ENCODE measurements at places on chromosomes 3 and 15. TPM values are rescaled to one million over a fixed set of nuclear protein-coding genes. Genes with fewer than 3 reads are reported as not detected.

GRCh38 chr15:79282371-79283251, at the start of gene ANKRD34C:
Gene ANKRD34C (plus strand): TSS chr15:79282722. CDS start chr15:79293285, 10,563 bp downstream.
- no peak for DNase-seq

- no peak for DNase-seq
Observed at GRCh38 chr3:93746-94145, 102.8 kb upstream of the CHL1 start.

DNA sequence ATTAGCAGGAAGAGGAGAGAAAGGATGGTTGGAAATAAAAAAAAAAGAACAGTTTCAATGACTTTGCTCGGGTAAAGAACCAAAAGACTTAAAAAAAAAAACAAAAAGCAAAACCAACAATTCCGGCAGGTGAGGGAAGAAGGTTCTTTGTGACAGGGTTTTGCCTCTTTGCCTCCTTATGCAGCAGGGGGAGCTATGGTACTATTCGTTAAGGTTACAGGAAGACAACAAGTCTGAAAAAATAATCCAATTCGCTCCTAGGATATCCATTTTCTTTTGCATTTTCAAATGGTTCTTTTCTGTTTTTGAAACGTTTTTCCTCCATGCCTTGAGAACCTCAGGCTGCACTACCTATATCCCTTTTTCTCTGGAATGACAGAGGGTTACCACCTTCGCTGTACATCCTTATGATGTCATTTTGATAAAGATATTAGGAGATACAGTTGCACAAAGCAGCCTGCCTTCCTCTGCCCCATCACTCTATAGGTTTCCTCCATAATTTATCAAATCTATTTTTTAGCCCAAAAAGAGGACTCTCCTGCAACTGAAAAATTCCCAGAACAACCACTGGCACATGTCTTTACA, 55.0 kb downstream of the CFAP20DC start:
- DNase-seq, result peak; percentile 60

- DNase-seq, result peak; percentile 4
Observed at GRCh38 chr3:132660811-132661070, 612 bp downstream of the UBA5 start.

DNA sequence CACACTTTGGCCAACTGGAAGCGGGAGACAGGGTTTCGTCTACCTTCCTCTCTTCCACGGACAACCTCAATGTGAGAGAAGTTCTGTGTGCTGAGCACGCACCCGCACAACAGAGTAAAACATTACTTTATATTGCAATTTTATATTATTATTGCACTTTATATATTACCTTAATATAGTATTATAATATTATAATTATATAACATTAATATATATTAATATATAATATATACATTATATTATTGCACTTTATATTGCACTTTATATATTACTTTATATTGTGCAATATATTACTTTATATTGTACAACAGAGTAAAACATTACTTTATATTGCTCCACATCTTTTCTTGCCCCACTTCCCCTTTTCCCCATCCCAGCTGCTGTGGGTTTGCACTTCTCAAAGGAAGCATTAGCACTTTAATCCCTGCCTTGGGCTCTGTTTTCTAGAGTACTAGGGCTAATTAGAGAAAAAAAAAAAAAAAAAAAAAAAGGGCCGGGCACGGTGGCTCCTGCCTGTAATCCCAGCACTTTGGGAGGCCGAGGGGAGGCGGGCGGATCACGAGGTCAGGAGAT, 76.4 kb upstream of the SLC4A7 start:
- no peak for DNase-seq

- DNase-seq, result no peak
Observed at GRCh38 chr15:79222808-79223207, 59.7 kb upstream of the ANKRD34C start.

GRCh38 chr15:100252359-100252758, 89.4 kb downstream of the ADAMTS17 start:
- no peak for DNase-seq

DNA sequence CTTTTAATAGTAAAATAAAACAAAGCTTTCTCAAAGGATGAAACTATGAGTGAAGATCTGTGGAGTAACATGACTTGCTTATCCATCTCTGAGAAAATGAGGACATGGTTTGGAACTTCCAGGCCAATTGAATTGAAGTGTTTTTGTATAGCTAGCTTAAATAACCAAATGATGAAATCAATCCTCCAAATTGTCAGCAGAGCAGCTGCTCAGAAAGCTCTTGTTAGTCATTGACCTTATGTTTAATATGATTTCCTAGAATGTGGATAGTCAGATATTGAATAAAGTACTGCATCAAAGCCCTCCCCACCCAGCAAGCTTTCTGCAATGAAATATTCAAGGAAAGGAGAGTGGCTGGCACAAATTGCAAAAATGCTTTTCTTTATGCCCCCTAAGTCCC, 437.2 kb downstream of the MFSD1 start:
- DNase-seq, result no peak

GRCh38 chr3:191051037-191051436, 148.0 kb upstream of the OSTN start:
- peak; percentile 31 for DNase-seq

GRCh38 chr3:195085356-195086130, 185.4 kb downstream of the XXYLT1 start:
- no peak for DNase-seq

- DNase-seq, result no peak
Observed at GRCh38 chr3:50112462-50112861, 23.7 kb downstream of the RBM5 start.

GRCh38 chr3:28036599-28037575, 204.5 kb upstream of the CMC1 start:
- DNase-seq, result no peak

FAH gene
- total RNA-seq, result 20.0 TPM

TNFAIP8L3 gene
- 0.47 TPM for total RNA-seq

LIPH gene
- 13.7 TPM for total RNA-seq

SAMD7 gene
- not detected for total RNA-seq

CD86 gene
- total RNA-seq, result not detected

ZNF80 gene
- total RNA-seq, result 0.12 TPM

Measured in HCT116 (cell line).